ENCODE measurements at places on chromosomes 4 and X. TPM values are rescaled to one million over a fixed set of nuclear protein-coding genes. Genes with fewer than 3 reads are reported as not detected.

Gene FMR1NB
- not detected for total RNA-seq

Gene MGARP
- 2.8 TPM for total RNA-seq

Gene COL4A6
- 0.65 TPM for total RNA-seq

Gene SLC9B1
- 0.57 TPM for total RNA-seq

Gene RPS3A
- total RNA-seq, result 2,150 TPM
